ENCODE measurements at places on chromosomes 12 and 14. TPM values are rescaled to one million over a fixed set of nuclear protein-coding genes. Genes with fewer than 3 reads are reported as not detected.

PTCSC3 gene
- total RNA-seq: not detected

TSPAN9 gene
- 14.4 TPM for total RNA-seq

ST8SIA1 gene
- total RNA-seq: not detected

ESYT1 gene
- total RNA-seq: 216 TPM

KIAA0586 gene
- total RNA-seq: 13.2 TPM

GRCh38 chr12:11178250-11178649 is 7.3 kb downstream of the SMIM10L1 start:
- no peak for DNase-seq

GRCh38 chr12:25518512-25518911 is 34.6 kb downstream of the LMNTD1 start:
- DNase-seq: peak; percentile 55

GRCh38 chr14:70816525-70816924 is 7.2 kb upstream of the MAP3K9 start:
- DNase-seq: no peak

- no peak for DNase-seq
Observed at GRCh38 chr14:31560759-31561154, 447 bp upstream of the NUBPL start.

DNA sequence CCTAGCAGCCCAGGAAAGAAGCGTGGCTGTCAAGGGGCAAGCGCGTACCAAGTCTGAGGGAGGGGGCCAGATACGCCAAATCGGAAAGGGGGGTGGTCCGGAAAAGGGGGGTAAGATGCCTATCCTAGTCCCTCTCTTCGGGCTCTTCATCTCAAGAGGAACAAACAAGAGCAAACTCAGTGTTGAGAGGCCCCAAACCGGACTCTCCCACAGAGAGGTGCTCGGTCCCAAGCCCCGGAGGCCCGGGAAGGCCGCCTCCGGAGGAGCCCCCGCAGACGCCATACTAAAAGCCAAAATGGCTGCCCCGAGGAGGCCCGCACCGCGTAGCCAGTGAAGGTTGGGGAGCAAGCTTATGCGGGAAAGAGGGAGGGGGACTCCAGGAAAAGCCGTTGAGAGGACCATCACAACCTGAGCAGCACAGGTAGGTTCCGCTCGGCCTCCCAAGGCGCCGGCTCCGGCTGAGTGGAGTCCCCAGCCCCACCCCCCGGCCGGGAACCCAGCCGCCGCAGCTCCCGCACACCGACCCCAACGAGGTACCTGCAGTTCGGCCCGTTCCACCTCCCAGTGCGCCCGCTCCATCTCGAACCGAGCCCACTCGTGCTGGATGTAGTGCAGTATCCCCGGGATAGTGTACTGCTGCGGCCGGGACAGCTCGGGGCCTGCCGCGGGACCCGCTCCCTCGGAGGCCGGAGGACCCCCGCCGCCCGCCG is at the start of gene AP4S1:
TSS of gene AP4S1 (plus strand) at position 283 of the 710 bp plus-strand sequence. CDS start 40,548 bp downstream, outside the sequence.
- DNase-seq: peak; percentile 67

DNA sequence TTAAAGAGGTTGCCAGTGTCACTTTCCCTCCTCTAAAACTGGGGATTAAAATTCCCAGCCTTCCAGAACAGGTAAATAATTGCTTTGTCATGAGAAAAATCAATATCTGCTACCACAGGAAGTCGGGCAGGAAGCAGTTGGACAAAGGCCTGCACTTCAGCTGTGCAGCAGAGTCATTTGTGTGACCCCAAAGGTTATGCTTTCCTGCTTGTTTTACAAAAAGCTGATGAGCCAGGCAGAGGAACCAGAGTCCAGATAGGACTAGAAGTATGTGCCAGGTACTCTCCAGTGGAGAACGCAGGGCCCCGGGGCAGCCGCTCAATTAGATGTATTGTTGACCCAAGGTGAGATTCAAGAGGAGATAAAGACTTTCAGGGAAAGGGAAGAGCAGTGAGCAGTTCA is 117.1 kb upstream of the FRMD6 start:
- DNase-seq: no peak

DNA sequence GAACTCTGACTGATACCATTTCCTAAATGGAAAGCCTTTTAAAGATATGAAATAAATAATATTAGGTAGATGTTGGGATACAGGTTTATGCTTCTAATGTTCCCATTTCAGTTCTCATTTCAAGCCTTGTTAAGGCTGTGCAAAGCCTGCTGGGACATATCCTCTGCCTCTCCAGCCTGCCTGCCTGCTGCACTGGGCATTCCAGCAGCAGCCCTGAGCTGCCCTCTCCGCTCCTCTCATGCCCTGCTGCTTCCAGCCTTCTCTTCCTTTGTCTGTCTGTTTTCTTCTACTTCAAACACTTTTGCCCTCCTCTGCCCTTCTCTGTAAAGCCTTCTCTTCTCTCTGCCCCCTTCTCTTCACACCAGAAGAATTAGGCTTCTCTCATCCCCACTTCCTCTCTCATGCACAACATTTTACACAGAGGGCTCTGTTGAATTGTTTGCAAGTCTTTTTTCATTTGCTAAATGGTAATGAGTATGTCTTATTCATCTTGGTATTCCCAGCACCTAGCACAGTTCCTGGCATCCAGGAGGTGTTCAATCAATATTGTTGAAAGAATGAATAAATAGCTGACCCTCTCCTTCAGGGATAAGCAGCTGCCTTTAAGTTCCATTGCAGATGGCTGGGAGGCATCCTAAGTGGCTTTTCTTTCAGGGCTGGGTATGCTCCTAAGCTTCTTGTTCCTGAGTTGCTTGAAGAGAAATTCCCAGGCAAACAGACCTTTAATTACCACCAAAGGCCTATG is 292.3 kb downstream of the TMEM117 start:
- DNase-seq: no peak

DNA sequence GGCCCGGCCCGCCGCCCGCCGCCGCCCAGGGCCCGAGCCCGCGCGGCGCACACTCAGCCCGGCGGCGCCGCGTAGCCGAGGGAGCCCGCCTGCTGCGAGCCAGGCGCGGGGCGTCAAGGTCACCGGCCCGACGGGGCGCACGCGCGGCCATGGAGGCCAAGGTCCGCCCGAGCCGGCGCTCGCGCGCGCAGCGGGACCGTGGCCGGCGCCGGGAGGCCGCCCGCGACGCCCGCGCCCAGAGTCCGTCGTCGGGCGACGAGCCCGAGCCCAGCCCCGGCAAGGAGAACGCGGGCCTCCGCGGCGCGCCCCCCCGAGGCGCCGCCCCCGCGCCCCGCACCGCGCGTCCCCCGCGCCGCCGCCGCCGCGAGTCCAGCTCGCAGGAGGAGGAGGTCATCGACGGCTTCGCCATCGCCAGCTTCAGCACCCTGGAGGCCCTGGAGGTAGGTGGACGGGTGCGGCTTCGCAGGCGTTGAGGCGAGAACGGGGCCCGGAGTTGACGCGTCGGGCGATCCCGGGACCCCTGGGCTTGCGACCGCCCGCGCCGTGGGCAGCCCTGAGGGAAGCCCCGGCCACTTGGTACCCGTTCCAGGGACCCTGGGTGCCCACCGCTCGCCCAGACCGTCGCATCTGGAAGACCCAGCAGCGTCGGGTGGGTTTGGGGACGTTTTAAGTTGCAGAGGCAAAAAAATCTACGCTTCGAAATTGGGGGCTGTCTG is 629 bp downstream of the FBRSL1 start:
- DNase-seq: peak; percentile 75

DNA sequence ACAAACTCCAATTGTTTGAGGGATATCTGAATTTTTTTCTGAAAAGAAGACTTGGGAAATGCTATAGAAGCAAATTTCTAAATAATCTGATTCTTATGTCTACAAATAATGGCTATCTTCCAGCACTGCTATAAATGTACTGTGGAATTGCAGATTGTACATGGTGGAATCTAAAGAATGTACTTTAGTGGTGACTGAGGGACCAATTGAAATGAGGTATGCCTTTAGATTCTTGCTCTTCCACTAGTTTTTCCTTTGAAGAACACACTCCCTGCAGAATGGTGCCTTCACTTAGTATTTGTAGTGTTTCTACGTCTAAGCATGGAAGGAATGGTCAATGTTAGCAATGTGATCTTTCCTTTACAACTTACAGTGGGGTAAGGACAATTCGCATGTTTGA is 11.7 kb upstream of the PRB4 start:
- DNase-seq: peak; percentile 2

DNA sequence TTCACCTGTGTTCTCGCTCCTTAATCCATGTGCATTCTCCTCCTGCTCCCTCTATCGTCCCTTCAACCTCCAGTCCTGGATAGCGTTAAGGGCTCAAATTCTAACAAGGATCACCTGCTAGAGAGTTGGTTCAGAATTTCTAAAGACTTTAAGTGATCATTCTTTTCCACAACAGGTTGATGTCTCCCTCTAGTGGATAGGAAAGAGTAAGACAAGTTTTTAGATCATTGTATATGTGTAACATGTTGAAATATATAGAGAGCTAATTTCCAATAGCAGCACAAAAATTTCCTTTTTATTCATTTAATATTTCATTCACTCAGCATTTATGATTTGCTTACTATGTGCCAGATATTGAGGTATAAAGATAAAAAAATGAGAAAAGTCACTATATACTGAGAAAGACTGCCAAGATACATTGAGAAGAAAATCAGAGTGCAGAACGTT is 9.3 kb upstream of the ESR2 start:
- peak; percentile 62 for DNase-seq

GRCh38 chr12:61538951-61539350 is 721.3 kb upstream of the USP15 start:
- DNase-seq: no peak

- peak; percentile 41 for DNase-seq
Observed at GRCh38 chr12:78181544-78182162, 351.0 kb downstream of the NAV3 start.

GRCh38 chr12:121297435-121297991 is 1.0 kb upstream of the CAMKK2 start:
- peak; percentile 77 for DNase-seq

GRCh38 chr12:57694459-57695019 is 607 bp downstream of the OS9 start:
- peak; percentile 46 for DNase-seq

Measured in GM23248 (cell line).